ENCODE measurements at places on chromosomes 6 and 20.

GRCh38 chr20:39810309-39810708, 848.2 kb downstream of the DHX35 start:
- no peak for DNase-seq

GRCh38 chr6:80021131-80021530, 16.7 kb downstream of the TTK start:
- no peak for DNase-seq

- DNase-seq: no peak
Observed at GRCh38 chr6:89640804-89641203, 2.3 kb upstream of the LYRM2 start.

DNA sequence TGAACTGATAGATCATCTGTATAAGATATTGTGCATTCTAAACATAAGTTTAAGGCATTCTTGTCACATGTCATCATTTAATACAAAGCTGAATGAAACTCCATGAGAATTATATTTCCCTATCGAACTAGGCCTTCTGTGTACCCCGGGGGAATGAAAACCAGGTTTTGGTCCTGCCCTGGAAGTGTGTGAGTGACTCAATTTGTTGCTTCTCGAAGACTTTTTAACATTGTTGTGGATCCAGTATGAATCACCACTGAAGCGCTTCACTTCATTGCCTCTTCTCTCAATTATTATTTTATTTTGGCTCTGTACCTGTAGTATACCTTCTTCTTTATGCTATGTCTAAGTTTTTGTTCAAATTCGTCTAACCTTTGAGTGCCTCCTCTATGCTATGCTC, 150.8 kb downstream of the GRIK2 start:
- DNase-seq: no peak

- no peak for DNase-seq
Observed at GRCh38 chr6:132650429-132650828, 8.6 kb downstream of the TAAR1 start.

GRCh38 chr6:38234934-38235682, 404.6 kb downstream of the BTBD9 start:
- no peak for DNase-seq

- DNase-seq: no peak
Observed at GRCh38 chr6:13437218-13437996, 50.0 kb downstream of the GFOD1 start.

DNA sequence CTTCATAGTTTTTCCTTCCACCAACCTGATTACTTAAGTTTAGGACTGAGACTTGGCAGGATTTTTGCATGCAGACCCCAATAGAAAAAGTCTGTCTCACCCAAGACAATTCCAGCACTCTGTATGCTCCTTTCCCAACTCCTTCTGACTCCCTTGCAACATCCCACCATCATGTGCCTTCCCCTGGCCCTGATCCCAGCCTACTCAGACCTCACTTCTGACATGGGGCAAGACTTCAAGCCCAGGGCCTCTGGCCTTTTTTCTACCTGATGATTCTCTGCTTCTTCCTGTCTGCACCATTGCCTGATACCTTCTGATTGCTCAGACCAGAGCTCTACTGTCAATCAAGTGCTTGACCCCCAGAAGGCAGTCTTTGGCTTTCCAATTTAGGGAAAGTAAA, 96.6 kb downstream of the HAO1 start:
- no peak for DNase-seq

GRCh38 chr20:3876676-3877075, 12.5 kb upstream of the PANK2 start:
- DNase-seq: no peak

DNA sequence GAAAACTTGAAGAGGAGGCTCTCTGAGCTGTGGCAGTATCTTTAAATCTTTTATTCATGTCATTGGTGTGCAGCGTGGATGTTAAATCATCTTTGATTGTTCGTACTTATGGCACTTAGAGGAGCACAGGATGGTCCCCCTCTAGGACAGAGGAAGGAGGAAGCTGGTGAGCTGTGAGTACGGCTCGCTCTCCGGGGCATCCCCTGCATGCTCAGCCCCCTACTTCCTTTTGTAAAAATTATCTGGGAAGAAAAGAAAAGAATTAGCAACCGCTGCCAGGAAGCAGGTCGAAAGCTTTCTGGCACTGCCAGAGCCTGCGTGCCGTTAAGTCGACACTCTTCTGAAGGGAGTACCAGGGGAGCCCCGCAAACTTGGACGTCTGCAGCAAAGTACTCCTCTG, 158.5 kb downstream of the SYNDIG1 start:
- no peak for DNase-seq

DNA sequence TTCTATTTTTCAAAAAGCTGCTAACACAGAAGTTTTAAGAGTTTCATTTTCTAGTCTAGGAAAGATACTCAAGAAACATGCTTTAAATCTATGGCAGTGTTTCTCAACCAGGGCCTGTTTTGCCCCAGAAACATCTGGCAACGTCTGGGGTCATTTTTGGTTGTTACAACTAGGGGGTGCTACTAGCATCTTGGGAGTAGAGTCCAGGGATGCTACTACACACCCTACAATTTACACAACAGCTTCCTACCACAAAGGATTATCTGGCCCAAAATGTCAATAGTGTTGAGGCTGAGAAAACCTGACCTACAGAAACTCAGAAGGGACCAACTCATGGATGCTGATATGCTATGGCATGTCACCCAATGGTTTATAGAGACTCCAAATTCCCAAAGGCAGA, 24.4 kb downstream of the SERAC1 start:
- DNase-seq: no peak

DNA sequence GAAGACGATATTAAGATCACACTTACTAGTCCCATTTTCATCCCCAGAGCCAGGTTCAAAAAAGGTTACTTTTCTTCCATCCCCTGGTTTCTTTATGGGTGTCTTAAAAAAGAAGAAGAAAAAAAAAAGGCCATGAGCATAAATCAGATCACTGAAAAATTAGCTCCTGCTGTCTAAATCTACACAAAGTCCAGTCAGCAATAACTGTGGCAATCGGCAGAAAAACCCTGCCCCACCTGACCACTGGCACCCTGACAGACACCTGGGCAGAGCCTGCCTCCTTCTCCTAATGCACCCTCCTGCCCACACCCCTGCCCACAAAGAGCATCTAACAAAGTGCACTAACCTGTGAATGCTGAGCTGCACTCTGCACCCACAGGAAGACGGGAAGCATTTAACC, 69.8 kb downstream of the STAU1 start:
- no peak for DNase-seq

- DNase-seq: no peak
Observed at GRCh38 chr6:33490198-33490597, 35.8 kb downstream of the ZBTB9 start.

- DNase-seq: no peak
Observed at GRCh38 chr20:3586093-3586492, 77.1 kb downstream of the GFRA4 start.

DNA sequence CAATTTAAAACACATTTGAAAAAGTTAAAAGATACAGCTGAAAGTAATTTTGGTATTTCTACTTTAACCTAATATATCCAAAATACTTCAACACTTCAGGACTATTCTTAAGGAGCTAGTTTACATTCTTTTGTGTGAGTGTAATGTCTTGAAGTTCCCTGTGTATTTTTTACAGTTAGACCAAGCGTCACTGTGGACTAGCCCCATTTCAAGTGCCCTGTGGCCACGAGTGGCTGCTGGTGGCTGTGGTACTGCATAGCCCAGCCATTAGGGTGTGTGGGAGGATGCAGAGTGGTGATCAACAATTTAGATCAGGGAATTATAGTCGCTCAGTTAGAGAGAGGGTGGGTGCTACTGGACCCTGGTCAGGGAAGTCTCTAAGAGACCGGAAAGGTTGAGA, 869 bp upstream of the CST5 start:
- DNase-seq: no peak

DNA sequence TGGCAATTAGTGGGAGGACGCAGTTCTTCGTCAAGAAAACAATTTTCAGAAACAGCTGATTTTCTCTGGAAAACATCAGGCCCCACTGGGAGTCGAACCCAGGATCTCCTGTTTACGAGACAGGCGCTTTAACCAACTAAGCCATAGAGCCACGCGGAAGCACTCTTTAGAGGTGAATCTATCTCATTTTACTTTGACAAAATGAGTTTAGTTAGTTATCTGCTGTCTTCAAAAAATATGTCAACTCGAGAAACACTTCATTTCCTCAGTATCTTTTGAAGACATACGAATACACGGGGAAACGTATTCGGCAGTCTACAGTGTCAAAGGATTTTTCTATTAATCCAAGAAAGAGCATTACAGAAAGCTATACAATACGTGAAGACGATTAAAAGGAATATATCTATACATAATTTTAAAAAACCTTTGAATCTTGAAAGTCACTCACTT, 26.7 kb downstream of the GPX6 start:
- peak; percentile 51 for DNase-seq

DNA sequence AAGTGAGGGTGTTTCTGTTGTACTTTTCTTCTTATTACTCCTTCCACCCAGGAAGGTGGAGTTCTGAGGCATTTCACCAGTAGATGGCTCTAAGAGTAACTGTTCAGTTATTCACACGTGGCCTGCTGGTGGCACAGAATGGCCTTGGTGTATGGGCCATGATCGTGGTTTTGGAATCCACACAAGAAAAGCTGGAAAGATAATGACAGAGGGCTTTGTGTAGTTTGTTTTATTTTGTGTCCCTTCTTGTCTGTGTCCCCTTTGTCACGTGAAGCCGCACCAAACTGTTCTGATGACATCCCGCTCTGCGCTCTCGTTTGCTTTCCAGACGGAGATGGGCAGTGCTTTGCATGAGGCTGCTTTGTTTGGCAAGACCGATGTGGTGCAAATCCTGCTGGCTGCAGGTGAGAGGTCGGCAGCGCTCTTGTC, 93.4 kb downstream of the ANKS1A start:
- no peak for DNase-seq

DNA sequence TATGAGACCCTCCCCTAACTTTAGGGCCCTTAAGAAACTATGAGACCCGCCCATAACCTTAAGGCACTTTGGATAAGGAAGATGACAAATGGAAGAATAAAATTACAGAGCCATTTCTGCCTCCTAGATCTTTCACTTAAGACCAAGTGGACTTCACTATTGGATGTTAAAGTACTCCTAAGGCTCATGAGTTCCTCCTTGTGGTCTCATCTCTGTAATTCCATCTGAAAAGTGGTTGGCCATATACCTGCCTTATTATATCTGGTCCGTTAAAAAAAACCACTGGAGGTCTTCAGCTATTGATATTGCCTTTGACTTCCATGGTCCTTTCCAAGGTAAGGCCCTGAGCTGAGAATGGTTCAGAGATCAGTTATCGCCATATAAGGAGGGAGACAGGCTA, 310.3 kb downstream of the EYA4 start:
- no peak for DNase-seq

DNA sequence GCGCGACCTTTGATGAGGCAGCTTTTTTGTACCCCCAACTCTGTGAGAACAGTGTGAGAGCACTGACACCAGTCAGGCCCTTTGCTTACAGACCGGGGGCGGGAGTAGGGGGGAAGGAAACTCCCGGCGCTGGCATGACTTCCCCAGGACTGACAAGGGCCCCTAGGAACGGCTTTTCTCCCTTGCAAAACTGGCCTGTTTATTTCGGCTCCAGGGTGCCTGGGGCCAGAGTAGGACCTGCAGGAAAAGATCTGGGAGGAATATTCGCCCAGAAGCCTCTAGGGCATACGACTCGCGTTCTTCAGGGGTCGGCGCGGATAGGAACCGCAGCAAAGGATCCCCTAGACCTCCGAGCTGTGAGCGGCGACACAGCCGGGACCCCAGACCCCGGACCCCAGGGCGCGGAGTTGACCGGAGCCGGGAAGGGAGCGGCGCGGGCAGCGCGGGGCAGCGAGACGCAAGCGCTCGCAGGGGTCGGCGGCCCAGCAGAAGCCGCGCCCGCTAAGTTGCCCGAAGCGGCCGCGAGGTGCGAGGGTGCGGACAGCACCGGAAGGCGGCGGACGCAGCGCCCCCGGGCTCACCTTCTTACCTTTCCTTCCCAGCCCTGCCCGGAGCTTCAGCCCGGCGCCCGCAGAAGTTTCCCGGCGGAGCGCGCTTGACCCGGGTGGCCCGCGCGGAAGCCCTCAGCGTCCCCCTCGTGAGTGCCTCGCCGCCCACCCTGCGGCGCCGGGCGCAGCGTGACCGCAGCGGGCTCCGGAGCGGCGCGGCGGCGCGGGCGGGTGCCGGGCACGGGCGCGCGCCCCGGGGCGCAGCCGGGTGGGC, at the start of gene POPDC3:
Gene POPDC3 (minus strand): TSS at position 771 of the 822 bp plus-strand sequence. CDS start 18,105 bp downstream, outside the sequence.
- DNase-seq: no peak

Data from fibroblast of skin of left quadriceps (primary cell).